NCI-H510A treated with DMSO at 0.1 percent for 48 hours (cell line): ENCODE measurements at places on chromosomes 3 and 15.

DNA sequence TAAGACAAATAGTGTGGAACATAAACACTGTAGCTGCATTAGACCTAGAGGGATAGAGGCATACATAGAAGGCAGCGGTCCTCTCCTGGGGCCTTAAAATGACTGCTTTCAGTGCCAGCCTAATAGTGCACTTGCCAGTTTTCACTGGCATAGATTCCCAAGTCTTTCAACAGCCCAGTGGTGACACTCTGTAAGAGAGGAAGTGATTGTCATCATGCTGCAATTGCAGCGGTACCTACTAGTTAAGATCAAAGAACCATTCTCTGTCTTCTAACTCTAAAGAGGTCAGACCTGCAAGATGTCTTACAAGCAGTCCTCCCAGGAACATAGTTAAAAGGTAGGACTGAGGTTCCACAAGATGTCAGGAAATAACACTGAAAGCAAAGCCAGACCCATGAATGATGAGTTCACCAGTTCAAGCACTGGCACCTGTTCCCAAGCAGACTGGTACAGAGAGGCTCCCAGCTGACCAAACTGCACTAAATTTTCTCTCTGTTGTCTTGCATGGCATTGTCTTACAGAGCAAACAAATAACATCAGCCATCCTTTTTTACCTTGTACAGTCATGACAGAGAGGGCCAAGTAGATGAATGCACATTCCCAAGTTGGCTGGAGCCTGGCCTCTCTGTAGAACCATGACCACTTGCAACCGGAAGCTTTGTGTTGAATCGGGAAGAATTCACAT is 100.5 kb upstream of the SKOR1 start:
- no peak for DNase-seq

- DNase-seq, result peak; percentile 4
Measured at GRCh38 chr15:67784090-67784781, 41.1 kb upstream of the SKOR1 start.

DNA sequence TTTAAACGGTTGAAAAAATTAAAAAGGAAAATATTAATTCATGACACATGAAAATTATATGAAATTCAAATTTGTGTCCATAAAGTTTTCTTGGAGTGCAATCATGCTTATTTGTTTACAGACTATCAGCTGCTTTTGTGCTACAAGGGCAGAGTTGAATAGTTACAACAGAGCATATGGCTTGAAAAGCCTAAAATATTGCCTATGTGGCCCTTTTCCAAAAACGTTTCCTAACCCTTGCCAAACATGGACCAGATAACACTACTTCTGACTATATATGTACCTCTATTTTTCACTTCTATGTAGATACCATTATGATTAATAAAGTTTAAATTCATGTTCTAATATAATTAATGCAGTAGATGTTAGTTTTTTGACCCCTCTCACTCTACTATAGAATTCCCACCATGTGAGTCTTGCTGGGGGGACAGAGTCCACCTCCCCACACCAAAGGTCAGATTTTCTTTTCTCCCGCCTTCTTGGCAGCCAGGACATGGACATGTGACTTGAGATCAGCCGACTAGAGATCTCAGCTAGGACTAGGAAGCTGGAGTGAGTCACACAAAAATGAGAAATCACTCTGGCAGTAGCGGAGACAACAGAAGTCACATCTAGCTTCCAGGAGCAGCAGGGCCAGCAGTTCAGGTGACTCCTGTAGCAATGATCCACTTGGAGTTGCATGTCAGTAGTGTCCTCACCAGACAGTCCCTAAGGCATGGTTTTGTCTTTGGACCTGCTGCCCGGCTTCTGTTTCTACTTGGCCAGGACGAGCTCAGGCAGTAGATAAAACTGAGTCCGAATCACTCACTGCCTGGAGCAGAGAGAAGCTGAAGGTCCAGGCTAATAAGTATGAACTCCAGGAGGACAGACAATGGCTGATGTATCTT is 22.4 kb downstream of the CIAO2A start:
- no peak for DNase-seq

GRCh38 chr3:169886671-169887070 is 16.9 kb upstream of the LRRC31 start:
- no peak for DNase-seq

- peak; percentile 12 for DNase-seq
Measured at GRCh38 chr15:37099319-37100108, 835 bp downstream of the MEIS2 start.

DNA sequence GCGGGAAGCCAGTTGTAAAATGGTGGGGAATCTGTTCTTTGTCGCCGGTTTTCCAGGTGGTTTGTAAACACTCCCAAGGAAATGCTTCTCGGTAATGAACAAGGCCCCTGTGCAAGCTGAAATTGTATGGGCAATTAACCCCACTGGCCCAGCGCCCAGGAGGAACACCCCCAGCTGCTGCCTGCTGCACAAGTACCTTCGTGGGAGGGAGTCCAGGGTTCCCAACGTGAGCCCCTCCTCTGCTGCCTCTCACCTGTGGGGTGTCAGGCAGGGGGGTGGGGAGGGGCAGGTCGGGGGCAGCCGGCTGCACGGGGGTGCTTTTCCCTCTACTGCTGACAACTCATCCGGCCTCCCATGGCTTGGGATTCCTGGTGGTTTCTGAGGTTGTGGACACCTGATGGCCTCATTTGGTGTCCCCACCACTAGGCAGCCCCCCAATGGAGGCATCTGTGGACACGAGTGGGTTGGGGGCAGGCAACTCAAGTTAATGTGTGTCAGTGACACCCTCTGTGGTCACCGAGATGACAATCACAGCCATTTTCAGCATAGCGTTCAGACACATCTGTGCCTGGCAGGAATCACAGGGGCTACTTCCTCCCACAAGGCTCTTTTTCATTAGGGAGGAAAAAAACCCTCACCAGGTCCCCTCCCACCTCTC is 35.6 kb upstream of the PRR23E start:
- DNase-seq, result peak; percentile 68

- DNase-seq, result peak; percentile 11
Measured at GRCh38 chr3:195039180-195039843, 231.6 kb downstream of the XXYLT1 start.

GRCh38 chr3:148513096-148513543 is 184.6 kb upstream of the AGTR1 start:
- DNase-seq, result no peak

GRCh38 chr3:113035387-113035982 is 44.7 kb downstream of the GTPBP8 start:
- peak; percentile 50 for DNase-seq

- DNase-seq, result no peak
Measured at GRCh38 chr3:8276506-8276905, 225.1 kb upstream of the LMCD1 start.

DNA sequence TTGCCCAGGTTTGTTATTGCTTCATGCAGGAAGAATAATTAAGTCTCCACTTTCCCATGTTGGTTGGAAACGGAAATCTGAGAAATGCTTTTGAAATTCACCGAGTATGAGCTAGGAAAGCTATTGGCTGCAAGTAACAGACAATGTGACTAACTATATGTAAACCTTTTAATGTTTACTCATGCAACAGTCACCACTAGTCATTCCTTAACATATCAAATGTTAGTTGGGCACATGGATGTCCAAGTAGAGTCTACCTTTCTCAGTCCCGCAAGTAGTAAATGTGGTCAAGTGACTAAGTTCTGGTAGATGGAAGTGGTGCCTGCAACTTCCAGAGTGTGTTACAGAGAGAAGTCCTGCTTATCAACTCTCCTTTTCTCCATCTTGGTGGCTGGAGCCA is 52.5 kb downstream of the KLF15 start:
- DNase-seq, result no peak

DNA sequence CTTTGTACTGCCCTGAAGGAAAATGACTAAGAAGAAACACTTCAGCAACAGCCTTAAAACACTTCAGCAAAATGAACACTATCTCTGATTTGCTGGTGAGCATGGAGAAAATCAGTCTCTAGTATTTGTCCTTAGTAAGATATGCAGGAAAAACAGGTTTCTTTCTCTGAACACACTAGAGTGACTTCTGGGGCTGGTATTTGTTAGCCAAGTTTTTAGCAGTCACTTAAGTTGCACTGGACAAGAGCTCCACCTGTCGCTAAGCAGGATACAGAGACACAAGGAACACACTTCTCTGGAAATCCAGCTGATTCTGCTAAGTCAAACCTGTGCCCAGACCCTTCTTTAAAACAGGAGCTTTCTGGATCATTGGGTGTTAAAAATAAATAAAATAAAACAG is 65.3 kb downstream of the CHAC1 start:
- DNase-seq, result peak; percentile 2

- peak; percentile 23 for DNase-seq
Measured at GRCh38 chr3:100335434-100335833, 877 bp downstream of the NIT2 start.

DNA sequence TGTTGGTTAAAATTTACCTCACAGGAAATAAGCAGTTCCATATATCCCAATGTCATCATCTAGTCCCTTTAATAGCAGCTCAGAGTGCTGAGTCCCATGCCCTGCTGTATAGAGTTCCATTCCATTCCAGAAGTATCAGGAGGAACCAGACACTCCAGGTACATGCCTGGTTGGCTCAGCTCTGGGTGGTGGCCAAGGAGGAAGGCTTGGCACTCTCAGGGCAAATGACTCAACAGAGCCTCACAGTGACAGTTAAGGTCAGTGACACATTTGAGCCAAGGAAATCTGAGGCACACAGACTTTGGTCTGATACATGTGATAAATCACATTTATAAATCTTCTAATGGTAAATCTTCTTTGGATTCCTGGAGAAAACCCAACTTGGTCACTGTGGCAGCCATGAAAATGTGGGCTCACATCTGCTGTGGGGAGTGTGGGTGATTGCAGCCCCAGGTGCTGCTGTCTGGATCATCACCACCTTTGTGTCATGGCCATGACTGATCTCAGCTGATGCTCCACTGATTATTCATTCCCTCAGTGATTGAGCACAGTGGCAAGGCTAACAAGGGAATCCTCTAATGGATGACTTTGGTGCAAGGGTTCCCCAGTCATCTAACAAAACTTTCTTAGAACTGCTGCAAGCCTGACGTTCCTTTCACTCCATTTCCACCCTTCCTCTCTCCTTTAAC is 9.3 kb downstream of the HHLA2 start:
- no peak for DNase-seq

DNA sequence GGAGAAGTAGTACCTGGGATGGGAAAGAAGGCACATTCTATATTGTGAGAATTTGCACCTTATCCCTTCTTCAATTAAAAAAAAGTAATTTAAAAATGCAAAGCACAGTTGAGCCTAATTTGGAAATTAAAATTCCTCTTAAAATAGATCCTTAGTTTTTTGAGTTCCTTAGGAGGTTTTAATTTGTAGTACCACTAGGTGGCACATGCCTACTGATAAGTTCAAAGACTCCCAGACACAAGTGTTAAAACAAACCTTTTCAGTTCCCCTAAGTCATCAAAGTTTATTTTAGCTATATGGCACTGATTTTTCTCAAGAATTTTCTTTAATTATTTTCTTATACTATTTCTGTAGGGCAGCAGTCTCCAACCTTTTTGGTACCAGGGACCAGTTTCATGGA is 127.6 kb upstream of the AZI2 start:
- peak; percentile 18 for DNase-seq

DNA sequence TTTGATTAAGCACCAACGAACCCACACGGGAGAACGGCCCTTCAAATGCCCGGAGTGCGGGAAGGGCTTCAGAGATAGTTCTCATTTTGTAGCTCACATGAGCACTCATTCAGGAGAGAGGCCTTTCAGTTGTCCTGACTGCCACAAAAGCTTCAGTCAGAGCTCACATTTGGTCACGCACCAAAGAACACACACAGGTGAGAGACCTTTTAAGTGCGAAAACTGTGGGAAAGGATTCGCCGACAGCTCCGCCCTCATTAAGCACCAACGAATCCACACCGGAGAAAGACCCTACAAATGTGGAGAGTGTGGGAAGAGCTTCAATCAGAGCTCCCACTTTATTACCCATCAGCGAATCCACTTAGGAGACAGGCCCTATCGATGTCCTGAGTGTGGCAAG is 8.7 kb downstream of the ZNF774 start:
- DNase-seq, result peak; percentile 10

DNA sequence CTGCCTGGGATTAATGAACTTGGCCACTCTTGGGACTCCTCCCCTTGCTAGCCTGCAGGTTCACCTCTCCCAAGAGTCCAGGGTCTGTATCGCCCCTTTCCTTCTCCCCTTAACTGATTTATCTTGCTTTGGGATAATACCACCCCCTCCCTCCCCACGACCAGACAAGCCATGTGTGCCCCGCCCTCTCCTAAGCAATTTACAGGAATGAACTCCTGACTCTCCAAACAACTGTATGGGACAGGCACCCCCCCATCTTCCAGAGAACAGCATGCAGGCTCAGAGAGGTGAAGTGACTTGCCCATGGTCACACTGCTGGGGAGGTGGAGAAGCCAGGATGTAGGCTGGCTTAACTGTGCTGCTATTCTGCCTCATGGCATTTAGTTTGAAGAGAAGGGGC is 46.8 kb downstream of the RGMA start:
- no peak for DNase-seq

DNA sequence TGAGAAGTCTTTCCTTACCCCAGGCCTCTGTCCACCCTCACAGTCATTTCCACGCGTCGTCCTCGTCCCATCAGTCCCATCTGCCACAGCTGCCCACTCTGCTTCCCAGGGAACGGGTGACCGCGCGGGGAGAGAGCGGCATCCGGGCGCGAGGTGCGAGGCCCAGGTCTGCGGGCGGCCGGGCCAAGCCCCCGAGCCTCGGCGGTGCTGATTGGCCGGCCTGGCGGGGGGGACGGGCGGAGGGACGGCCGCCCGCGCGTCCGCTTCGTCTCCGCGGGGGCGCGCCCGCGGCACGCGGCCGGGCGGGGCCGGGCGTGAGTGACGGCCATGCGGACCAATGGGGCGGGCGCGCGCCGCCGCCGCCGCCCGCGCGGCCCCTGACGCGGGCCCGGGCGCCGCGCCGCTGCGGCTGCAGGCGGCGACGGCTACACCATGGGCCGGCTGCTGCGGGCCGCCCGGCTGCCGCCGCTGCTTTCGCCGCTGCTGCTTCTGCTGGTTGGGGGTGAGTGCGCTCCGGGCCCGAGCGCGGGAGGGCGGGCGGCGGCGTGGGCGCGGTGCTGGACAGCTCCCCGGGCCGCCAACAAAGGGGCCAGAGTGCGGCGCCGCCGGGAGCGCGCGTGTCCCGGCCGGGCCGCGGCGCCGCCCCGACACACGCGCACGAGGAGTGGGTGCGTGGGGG is at the start of gene PODXL2:
Gene PODXL2, plus strand, starts transcription at position 398 of the 679 bp plus-strand sequence. Its CDS starts 35 bp downstream, at position 433.
- peak; percentile 19 for DNase-seq

DNA sequence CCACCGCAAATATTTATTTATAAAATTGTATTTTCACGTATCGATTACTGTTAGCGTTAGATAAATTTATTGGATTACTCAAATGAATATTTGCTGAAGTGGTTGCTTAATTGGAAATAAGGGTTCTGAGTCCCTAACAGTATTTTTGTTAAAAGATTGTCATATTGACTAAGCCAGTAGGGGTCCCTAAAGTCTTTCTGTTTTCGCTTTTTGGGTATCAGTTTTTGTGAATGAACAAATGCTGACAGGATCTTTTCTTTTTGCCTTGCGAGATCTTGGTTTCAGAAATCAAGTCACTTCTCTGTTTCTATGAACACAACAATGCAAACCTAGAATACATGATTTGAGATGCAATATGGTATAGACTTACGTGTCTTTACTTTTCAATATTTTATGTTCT is 7.1 kb downstream of the RAD51 start:
- no peak for DNase-seq

DNA sequence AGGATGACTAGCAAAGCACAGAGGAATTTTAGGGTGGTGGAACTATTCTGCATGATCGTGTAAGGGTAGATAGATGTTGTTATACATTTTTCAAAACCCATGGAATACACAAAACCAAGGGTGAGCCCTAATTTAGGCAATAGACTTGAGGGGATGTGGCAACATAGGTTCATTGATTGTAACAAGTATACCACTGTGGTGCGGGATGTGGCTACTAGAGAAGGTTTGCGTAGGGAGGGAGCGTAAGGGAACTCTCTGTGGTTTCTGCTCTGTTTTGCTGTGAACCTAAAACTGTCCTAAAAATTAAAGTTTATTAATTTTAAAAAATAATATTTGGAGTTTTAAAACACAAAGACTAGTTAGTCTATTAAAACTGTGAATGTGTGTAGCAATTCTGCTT is 202.8 kb downstream of the PLCL2 start:
- DNase-seq, result no peak
